Natural killer cell treated with Interleukin-12 subunit alpha and Interleukin-12 subunit beta and Interleukin-15 and Interleukin-18, amount 100 ng/mL, for 72 hours (primary cell): ENCODE measurements at places on chromosomes 1 and 21. TPM values are rescaled to one million over a fixed set of nuclear protein-coding genes. Genes with fewer than 3 reads are reported as not detected.
A peak's percentile ranks its signal among the peaks of the same experiment; 100 is the strongest.

GRCh38 chr1:203454986-203455471, 20.6 kb upstream of the PRELP start:
- H3K27me3 ChIP-seq, result peaks cover 24% of the 10 kb centered on the region
- no peak overlapping the region for H3K4me3 ChIP-seq
- H3K36me3 ChIP-seq, result no peaks in the 10 kb centered on the region
- H3K4me1 ChIP-seq, result no peaks in the 10 kb centered on the region
- DNase-seq, result no peak

- DNase-seq, result no peak
- peaks cover 3% of the 10 kb centered on the region for H3K27me3 ChIP-seq
- H3K4me3 ChIP-seq, result no peak overlapping the region
Measured at GRCh38 chr1:95003433-95003738, 69.4 kb downstream of the ALG14 start.

DNA sequence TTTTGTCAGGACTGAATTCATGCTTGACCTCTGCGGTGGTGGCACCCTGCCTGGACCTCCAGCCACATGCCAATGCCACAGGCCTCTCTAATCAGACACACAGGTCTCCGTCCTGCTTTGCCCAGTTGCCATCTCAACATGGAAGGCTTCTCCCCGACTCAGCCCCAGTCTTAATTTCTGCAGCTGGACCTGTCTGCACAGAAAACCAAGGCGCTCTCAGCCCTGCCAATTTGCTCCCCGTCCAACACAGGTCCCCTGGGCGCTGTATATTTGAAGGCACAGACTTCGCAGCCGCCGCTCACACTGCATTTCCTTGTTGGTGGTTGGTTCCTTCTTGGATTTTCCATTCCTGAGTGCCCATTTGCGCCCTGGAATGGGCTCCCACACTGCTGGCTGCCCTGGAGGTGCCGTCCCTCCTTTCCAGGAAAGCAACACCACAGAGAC, 28.0 kb upstream of the PLEKHG5 start:
- peaks cover 5% of the 10 kb centered on the region for H3K36me3 ChIP-seq
- no peaks in the 10 kb centered on the region for H3K4me1 ChIP-seq
- no peaks in the 10 kb centered on the region for H3K27me3 ChIP-seq
- no peak for DNase-seq
- no peak overlapping the region for H3K27ac ChIP-seq
- no peak overlapping the region for H3K4me3 ChIP-seq

GRCh38 chr1:92480813-92481598, 5.7 kb downstream of the GFI1 start:
- peaks cover 28% of the 10 kb centered on the region for H3K36me3 ChIP-seq
- H3K27ac ChIP-seq, result peak overlapping the region; percentile 29
- H3K4me3 ChIP-seq, result peak overlapping the region; percentile 99
- no peak for DNase-seq
- H3K4me1 ChIP-seq, result peaks cover 56% of the 10 kb centered on the region

DNA sequence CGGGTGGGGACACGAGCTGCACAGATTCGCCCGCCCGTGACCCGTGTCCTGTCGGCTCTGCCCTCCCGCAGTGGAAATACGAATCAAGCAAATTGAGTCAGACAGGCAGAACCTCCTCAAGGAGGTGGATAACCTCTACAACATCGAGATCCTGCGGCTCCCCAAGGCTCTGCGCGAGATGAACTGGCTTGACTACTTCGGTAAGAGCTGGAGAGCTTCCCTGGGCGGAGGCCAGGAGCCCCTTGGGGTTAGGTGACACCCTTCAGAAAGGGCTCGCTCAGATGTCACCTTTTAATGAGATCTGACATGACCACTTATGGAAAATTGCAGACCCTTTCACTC, 489 bp downstream of the CDCA8 start:
- no peak for DNase-seq
- H3K27ac ChIP-seq, result peak overlapping the region; percentile 85
- peak overlapping the region; percentile 96 for H3K4me3 ChIP-seq
- H3K36me3 ChIP-seq, result peaks cover 6% of the 10 kb centered on the region
- H3K4me1 ChIP-seq, result peaks cover 27% of the 10 kb centered on the region
- H3K27me3 ChIP-seq, result no peaks in the 10 kb centered on the region

The GCSAML gene
- total RNA-seq, result 0.57 TPM

The SRSF11 gene
- 165 TPM for total RNA-seq
